Suppressor macrophage treated with lipopolysaccharide for 4 hours (primary cell): ENCODE measurements at places on chromosomes 2 and 18.

- DNase-seq, result no peak
Observed at GRCh38 chr2:35339211-35339610, 1016.4 kb upstream of the CRIM1 start.

DNA sequence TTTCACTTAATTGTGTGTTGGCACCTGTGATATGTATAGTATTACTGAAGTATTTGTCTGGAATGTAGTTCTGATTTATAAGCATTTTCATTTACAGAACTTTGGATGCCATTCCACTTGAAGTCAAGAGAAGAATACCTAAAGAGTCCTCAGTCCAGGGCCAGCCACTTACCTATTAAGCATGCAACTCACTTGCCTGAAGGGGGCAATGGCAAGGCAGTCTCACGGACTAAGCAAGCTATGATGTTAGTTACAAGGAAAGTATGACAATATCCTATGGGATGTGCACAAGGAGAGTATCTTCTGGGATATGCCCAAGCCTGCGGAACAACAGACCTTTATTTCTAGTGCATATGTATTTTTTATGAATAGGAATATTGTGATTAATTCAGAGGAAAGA lies 369.4 kb upstream of the GCFC2 start:
- DNase-seq, result no peak

GRCh38 chr2:142603759-142604158 lies 273.7 kb upstream of the KYNU start:
- DNase-seq, result no peak

DNA sequence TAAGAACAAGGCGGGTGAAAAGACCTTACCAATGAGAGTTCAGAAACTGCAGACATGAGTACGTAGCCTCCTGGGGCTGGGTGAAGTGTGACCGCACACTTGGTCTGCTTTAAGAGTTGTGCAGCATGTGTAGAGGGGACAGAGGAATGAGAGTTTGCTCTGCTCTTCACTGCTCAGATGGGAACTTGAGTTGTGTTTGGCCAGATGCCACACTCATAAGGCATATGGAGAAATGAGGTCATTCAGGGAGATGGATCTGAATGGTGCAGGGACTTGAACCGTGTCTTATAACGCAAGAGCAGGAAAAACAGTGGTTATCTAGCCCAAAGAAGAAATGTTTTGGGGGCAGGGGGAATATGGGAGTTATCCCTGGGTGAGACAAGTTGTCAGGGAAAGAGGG lies 273.8 kb upstream of the LYPD1 start:
- no peak for DNase-seq

GRCh38 chr2:238847841-238848690 lies at the start of gene TWIST2:
Gene TWIST2 (plus strand): TSS chr2:238848085. CDS start chr2:238848216, 131 bp downstream.
- peak; percentile 56 for DNase-seq
